Femur (tissue), 1 donor: ENCODE measurements at places on chromosomes 5 and 9.

DNA sequence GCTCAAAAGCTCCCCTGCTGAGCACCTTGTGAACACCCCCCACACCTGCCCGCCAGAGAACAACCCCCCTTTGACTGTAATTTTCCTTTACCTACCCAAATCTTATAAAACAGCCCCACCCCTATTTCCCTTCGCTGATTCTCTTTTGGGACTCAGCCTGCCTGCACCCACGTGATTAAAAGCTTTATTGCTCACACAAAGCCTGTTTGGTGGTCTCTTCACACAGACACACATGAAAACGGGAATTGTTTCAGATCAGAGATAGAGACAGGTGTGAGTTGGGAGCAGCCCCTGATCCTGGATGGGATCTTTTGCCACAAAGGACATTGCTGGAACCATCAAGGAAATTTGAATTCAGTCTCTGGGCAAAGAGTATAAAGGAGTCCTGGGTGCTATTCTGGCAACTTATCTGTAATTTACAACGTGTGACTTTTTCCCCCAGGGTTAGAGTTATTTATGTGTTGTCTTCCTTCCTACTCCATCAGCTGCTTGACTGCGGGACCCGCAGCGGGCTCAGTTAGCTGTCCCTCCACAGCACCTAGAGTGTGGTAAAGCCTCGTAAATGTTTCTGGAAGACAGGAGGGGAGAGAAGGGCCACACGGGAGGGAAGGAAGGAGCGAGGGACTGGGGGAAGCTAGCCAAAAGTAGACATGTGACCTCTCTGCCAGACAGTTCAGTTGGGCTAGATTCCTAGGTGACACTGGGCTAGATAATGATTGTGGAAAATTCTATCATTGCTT, 437.0 kb downstream of the ZNF608 start:
- no peak for DNase-seq

GRCh38 chr5:173010021-173010420, 26.4 kb downstream of the ATP6V0E1 start:
- DNase-seq, result no peak

- no peak for DNase-seq
Measured at GRCh38 chr9:92158097-92158601, 42.9 kb upstream of the SPTLC1 start.

GRCh38 chr5:108472237-108472636, 90.3 kb upstream of the FBXL17 start:
- no peak for DNase-seq

- no peak for DNase-seq
Measured at GRCh38 chr5:177434437-177434836, 8.0 kb downstream of the GRK6 start.

DNA sequence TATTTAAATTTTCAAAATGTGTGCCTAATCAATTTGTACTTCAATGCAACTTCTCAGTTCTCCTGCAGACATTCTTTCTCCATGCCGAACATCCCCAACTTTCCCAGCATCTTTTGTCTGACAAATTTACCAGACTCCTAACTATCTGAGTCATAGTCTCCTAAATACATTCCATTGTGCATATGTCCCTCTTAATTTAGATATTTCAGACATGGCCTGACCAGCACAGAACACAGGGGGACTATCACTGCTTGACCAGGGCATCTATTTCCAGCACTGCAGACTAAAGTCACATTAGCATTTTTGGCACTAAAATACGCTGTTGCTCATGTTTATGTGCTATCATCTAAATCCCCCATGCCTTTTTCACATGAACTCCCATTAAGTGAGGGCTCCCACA, 71.9 kb downstream of the ITGA1 start:
- peak; percentile 32 for DNase-seq

DNA sequence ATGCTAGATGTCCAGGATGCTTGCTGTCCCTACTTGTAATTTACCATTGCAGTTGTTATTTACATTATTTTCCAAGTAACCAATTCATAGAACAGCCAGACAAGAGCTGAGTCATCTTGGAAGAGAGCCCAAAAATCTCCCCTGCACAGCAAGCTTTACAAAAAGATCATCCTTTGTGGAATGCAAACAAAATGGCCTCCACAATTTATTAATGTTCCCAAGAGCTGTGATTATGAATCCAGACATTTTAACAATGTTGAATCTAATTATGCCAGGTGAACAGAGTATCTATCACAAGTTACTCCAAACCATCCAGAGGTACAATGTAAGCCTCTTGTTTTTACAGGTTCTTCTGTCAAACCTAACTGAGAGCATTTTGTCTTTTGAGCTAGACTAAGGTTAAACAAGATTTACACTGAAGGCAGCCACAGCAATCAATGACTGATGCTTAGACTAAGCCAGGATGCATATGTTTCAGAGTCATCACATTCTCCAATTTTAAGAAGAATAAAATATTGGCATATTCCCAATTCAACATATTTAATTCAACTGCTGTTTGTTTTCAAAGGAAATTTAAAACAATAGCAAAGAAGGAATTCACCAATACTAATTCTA, 95.3 kb upstream of the SLC12A2 start:
- DNase-seq, result peak; percentile 41

- no peak for DNase-seq
Measured at GRCh38 chr9:16331031-16331430, 539.4 kb downstream of the BNC2 start.

- DNase-seq, result no peak
Measured at GRCh38 chr5:6652025-6652424, 18.8 kb downstream of the SRD5A1 start.

DNA sequence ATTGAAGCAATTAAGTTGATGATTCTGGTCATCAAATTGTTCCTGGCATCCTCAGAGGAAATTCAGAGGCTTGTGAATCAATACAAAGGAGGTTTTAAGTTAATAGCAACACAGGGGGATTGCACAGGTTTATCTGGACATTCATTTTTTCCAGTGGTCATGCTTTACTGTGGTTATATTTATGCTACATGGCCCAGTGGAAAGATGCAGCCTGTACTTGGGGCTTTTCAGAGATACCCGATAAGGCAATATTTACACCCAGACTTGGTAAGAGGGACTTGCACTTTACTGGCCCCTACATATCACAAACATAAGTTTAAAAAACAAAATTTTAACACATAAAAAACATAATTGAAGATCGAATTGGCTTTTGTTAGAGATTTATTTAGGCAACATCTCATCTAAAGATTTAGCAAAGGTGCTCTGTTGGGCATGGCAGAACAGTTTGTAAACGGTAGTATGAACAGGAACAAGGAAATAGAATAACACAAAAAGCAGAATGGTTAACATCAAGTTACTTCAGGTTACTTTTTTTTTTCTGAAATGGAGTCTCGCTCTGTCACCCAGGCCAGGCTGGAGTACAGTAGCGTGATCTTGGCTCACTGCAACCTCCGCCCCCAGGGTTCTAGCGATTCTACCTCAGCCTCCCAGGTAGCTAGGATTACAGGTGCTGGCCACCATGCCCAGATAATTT, 49.7 kb upstream of the GLDC start:
- no peak for DNase-seq

DNA sequence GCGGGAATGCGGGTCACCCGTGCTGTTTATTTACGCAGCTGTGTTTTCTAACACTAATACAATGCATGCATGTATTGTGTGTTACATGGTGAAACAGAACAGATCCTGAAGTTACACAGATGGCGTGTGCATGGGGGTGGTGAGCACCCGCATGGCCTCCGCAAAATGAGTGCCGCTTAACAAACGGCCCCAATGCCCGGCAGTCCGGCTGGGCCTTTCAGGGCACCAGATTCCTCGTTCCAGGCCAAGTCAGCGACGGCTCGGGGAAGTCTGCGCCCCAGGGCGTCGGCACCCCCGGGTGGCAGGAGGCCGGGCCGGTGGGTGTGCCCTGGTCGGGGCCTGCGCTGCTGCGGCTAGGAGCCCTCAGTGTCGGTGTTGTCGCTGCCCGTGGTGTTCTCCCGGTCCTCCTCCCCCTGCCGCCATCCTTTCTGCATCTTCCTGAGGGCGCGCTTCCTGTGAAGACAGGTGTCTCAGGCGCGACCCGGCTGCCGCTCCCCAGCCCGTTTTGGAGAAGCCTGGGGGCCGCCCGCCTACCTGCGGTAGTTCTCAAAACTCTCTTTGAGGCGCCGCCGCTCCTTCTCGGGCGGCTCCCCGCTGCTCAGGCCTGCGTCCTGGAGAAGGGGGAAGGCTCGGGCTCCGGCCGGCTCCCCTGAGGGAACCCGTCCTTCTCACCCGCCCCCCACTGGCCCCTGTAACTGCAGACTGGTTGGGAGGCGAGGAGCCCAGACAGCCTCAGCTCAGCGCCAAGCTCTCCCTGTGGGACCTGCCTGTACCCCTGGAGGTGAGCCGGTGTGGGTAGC, 605 bp upstream of the DNLZ start:
- DNase-seq, result no peak

- no peak for DNase-seq
Measured at GRCh38 chr5:80712919-80713318, 58.1 kb upstream of the DHFR start.

- no peak for DNase-seq
Measured at GRCh38 chr5:133702791-133703770, 90.7 kb upstream of the FSTL4 start.

DNA sequence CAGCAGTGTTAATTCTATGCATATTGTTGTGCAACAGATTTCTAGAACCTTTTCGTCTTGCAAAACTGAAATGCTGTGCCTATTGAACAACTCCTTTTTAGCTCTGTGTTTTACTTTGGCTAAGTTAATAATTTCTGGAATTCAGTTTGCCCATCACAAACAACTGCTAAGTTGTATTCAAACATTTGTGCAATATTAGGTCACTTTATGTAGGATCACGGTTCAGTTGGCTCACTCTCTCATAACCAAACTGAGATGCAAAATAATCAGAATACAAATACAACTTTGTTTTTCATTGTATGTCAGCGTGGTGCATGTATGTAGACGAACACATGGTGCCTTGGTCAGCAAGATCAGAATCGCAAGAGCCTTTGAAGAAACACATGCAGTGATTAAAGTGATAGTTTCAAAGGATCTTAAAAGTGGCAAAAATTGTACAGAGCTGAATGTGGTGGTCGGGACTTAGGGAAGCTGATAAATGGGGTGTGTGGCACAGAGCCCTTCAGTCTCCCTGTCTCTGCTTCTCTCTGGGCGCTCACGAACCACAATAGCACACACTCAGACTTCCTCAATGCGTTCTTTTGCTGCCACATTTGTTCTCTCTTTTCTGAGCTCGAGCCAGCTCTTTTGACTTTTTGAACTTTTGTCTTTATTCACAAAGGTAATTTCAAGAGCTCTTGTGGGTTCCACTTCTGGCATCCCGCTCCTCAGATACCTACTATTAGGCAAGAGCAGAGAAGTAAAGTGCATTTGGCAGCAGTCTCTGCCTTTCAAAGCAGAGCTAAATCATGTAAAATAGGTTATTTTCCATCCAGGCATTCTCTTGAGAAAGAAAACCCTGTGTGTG, 112.4 kb upstream of the CTSL start:
- no peak for DNase-seq
